ENCODE measurements at places on chromosomes 5 and 9.

- no peak for DNase-seq
These were observed 580.3 kb downstream of the BNC2 start for GRCh38 chr9:16290169-16290568.

DNA sequence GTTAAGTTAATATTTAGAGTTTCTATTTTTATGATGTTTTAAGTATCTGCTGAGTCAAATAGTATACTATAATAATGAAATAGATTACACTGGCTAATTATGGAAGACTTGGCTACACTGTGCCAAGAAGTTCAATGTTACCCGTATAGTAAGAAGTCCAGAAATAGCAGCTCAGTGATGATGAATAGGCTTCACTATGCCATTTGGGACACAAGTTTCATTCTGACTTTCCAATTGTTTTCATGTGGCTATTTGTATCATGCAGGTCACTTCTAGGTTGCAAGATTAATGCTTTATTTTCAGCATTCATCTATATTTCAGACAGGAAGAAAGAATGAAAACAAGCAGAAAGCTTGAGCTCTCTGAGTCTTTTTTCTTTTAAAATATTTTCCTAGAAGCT lies 194.5 kb upstream of the RIOK2 start:
- no peak for DNase-seq

DNA sequence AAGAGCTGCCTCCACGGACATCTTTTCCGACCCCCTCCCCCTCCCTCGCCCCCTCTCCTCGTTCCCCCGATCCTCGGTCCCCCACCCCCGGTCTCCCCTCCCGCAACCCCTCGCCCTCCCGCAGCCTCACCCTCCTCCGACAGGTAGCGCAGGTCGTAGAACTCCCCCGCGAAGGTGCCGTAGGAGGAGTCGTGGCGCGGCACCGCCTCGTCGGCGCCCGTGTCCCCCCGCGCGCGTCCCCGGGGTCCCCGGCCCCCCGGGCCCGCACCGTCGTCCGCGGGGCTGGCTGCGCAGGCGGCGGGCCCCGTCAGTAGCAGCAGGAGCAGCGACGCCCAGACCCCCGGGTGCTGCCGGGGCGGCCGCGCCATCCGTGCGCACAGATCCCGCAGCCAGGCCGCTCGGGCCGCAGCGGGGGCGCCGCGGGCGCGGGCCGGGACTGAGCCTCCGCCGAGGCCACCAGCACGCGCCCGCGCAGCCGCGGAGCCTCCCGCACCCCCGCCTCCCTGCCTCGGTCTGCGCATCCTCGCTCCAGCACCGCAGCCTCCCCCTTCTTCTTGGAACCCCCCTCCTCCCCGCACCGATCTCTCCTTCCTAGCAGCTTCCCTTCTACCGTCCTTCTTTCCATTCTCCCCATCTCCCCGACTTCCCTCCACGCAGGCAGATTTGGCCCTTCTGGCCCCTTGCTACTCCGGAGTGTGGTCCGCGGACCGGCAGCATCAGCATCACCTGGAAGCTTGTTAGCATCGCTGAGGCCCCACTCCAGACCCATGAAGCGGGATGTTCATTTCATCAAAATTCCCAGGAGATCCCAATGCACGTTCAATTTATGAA lies at the start of gene FRRS1L:
FRRS1L (minus strand) TSS at position 479 of the 831 bp plus-strand sequence; CDS start at position 368, 111 bp downstream.
- DNase-seq = peak; percentile 54

- no peak for DNase-seq
These were observed 63.1 kb upstream of the DEPDC1B start for GRCh38 chr5:60763061-60763460.

DNA sequence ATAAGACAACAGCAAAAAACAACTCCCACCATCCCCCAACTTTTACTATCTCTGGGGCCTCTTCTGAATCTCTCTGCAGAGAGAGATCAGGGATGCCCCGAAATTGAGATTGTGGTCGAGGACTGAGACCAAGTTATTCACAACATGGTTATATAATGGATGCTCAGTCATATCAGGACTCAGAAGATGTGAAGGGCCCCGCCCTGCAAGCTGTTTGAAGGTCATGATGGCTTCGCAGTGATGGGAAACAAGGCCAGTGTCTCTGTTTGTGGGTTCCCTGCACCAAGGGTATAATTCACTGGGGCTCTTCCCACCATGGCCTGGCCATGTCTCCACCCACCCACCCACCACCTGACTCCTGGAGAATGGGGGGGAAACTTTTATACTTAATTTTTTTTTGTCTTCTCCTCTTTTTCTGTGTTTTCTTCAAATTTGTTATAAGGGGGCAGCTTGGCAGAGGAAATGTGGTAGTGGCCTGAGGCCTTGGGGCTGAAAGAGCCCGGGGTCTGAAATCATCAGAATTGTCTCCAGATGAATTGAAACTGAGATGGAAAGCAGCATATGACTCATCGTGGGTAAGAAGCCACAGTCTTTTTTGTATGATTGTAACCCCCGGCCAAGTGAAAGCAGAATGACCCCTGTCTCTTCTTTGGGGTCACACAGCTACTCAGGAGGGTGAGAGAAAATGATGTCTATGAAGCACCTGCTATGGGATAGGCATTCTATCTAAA lies 15.0 kb upstream of the TEX48 start:
- no peak for DNase-seq

GRCh38 chr9:70061776-70062175 lies 18.1 kb downstream of the MAMDC2 start:
- DNase-seq = no peak

DNA sequence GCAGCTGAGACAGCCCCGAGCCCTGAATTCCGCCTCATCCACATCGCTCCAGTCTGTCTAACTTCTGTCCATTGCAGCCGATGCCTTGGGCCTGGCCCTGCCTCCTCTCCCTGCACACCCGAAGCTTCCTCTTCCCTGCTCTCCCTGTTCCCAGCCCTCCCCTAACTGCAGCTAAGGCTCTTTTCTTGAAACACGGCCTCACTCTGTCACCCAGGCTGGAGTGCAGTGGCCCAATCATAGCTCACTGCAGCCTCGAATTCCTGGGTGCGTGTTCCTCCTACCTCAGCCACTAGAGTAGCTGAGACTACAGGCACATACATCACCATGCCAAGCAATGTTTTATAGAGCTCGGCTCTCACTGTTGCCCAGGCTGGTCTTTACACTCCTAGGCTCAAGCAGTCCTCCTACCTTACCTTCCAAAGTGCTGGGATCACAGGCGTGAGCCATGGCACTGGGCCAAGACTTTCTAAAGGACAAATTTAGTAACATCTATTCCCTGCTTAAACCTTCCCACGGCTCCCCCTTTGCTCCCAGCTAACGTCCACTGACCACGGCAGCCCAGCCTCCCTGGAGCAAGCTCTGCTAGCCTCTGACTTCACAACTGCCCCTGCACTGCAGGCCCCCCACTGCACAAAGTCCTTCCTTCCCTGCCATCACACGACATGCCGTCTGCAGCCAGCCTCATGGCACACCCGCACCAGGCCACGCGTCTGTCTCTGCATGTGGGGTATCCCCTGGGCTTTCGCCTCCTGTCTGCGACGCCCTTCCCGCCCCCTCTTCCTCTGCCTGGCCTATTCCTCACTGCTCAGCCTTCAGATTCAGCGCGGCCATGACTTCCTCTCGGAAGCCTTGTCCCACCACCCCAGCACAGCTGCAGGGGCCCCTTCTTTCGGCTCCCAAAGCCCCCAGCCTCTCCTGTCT lies 28.6 kb downstream of the LAMC3 start:
- DNase-seq = no peak

DNA sequence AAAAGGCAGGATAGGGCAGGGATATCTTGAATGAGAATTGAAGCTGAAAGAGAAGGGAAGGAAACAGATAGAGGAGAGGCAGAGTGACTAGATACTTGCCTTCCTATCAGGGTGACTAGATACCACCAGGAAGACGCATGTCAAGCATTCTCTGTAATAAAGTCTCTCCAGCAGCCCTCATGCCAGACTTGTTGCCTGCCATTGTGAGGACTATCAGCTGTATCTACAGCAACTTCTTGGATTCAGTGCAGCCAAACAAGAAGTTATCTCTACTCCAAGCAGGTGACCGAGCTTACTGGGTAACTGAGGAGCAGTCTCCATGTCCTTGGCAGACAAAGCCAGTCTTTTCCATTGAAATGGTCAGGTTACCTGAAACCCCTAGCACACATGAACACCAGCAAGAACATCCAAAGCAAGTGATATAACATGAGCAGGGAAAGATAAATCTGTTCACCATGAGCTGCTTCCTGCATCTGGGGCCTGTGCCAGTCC lies 9.3 kb downstream of the SH3RF2 start:
- no peak for DNase-seq

DNA sequence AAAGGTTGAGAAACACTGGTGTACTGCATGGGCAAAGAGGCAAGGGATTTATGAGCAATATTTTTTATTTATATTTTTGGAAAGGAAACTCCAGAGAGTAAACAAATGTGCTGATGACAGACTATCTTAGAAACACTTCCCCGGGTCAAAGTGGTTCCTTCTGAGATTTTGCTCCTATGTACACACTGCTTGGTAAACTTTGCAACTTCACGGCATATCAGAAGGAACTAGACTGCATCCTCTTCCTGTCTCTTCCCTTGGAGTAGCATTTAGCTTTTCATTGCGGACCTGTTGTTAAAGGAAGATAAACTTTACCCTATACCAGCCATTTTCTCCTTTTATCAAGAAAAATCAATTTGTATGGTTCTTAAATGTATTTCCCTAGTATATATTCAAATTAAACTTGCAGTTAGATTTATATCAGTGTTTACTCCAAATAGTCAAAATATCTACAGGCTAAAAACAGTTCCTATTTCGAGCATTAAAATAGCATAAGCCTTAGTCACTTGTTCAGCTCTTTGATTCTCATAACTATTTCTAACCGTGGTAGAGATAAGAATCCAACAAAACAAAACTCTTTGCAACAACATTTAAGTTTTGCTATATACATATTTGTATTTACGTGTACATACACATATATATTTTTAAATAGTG lies 48.0 kb upstream of the LRRC19 start:
- DNase-seq = no peak

- no peak for DNase-seq
These were observed 74.6 kb downstream of the FOXD1 start for GRCh38 chr5:73373814-73374510.

GRCh38 chr9:135100241-135100681 lies 12.8 kb downstream of the OLFM1 start:
- DNase-seq = no peak

- no peak for DNase-seq
These were observed 167.7 kb downstream of the GRIA1 start for GRCh38 chr5:153658149-153658548.

- DNase-seq = no peak
These were observed 7.9 kb downstream of the KCNIP1 start for GRCh38 chr5:170511551-170512258.

- no peak for DNase-seq
These were observed 19.3 kb downstream of the AK3 start for GRCh38 chr9:4721736-4722135.

GRCh38 chr5:17182981-17183380 lies 34.5 kb upstream of the BASP1 start:
- DNase-seq = no peak

- DNase-seq = no peak
These were observed 84.4 kb upstream of the STARD4 start for GRCh38 chr5:111596705-111597104.

DNA sequence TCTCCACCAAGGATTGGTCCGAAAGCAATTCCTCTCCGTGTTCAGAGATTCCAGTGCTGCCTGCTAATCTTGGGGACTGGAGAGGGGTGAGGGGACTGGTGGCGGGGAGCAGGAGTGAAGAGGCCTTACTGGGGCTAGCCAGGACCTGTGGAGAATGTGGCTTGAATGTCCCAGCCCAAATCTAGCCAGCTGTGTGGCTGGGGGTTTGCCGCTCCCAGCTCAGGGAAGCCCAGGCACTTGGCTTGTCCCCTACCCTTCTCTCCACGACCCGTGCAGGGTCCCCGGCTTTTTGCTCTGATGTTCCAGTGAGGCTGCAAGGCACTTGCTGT lies 2.4 kb downstream of the N4BP3 start:
- DNase-seq = no peak

DNA sequence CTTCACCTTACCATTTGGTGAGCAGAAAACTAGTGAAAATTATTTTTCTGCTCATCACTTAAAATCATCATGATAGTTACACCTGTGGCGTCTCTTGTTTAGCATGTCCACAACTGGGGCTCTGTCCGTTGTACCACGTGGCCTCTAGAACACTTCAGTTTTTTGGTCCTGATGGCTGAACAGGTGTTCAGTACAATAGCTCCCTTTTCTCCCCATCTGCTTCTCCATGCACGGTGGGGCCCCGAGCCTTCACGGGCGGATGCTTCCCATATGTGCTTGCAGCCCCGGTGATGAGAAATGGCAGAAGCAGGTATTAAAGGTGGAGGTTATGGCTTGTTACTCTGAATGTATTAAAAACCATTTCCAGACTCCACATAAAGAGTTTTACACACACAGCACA lies 304.1 kb downstream of the CWC27 start:
- no peak for DNase-seq

DNA sequence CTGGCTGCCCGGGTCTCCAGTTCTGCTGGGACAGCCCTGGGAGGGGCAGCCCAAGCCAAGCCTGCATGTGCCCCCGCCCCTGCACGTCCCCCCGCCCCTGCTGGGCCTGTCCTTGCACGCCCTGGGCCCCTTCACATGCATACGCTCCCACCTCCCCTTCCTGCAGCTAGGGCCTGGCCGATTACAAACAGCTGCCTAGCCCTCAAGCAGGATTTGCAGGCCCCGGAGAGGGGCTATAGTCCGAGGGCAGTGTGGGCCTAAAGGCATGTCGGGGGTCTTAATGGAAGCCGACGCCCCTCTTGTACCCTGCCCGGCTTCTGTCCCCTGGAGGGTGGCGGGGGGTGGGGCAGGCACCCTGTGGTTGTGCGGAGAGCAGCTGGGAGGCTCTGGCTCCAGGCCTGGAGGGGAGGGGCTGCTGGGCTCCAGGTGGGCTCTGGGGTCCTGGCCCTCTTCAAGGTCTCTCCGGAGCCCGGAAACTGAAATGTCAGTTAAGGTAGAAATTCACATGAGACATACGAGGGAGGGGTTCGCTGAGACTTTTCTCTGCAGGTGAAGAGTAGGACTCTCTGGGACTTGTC lies 16.9 kb downstream of the COL5A1 start:
- no peak for DNase-seq

- no peak for DNase-seq
These were observed 90.8 kb upstream of the IL7R start for GRCh38 chr5:35765921-35766320.

DNA sequence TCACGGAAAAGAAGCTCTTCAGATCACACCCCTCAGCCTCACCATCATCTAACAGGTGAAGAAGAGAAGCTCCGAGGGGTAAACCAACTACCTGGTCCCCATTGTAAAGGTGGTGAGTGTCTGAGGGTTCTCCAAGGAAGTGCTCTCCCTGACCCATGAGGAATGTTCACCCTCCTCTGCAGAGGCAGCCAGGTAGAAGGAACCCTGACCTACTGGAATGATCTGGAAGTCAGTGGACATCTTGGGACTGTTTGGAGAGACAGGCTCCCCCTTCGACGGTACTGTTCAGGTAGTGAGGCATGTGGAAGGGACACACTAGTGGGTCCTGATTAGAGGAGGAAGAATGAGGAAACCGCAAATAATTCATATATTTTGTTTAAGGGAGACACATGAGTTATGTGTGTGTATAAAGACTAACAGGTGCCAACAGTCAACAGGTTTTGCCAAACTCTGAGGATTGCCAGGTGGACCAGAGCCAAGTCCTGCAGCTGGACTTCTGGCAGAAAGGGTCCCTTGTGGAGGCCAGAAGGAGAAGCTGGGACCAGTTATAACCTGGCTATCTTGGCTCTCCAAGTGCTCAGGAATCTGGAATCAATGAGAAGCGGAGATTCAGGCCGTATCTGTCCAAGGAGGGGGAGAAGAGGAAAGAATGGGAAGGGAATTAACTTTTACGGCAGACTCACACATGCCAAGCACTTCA lies 3.0 kb upstream of the ZBTB34 start:
- DNase-seq = no peak

- DNase-seq = no peak
These were observed 8.0 kb upstream of the NSMF start for GRCh38 chr9:137467161-137467581.

All from HEK293T (cell line).